ENCODE measurements at places on chromosomes 1 and 21.

- DNase-seq: no peak
Measured at GRCh38 chr1:58434607-58435006, 111.9 kb downstream of the OMA1 start.

DNA sequence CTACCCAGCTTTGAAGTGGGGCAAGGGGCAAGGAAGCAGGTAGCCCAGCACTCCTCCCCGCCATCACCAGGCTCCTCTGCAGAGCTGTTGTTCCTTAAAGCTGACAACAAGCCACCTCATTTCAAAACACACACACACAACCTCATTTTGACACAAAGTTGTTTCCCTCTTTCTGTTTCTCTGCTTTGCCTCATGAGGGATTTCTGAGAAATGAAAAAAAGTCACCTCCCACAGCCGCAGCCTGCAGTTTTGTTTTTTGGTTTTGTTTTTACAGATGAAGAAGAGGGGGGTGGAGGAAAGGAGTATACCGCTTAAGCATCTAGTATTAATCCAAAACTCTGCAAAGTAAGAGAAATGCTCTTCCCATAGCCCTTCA lies 12.1 kb downstream of the MCL1 start:
- peak; percentile 83 for DNase-seq

- no peak for DNase-seq
Measured at GRCh38 chr1:19563324-19564097, 78.2 kb upstream of the CAPZB start.

DNA sequence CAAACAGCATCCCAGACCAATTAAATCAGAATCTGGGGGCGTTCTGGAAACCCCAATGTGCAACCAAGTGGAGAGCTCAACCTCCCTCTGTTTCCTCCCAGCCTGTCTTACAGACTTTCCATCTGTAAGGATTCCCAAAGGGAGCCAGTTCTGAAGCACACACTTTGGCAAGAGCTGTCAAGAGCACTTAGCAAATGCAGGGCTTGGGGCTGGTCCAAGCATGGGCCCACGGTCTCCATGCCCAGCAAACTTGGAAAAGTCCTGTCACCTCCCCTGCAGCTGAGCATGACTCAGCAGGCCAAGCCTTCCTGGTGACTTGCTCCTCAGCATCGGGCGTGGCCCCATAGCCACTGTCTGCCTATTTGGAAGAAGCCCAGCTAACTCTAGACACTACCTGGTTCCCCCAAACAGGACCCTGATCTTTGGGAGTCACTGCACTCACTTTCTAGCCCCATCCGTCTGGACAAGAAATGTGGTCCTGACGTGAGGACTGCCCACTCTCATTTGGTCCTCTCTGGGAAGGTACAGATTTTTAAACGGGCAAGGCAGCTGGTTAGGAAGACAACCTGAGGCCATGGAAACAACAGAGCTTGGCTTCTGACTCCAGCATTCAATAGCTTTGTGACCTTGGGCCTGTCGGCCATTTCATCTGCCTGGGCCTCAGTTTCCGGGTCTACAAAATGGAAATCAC lies 16.9 kb downstream of the SLC2A1 start:
- no peak for DNase-seq

- no peak for DNase-seq
Measured at GRCh38 chr1:193157360-193157759, 29.1 kb downstream of the B3GALT2 start.

DNA sequence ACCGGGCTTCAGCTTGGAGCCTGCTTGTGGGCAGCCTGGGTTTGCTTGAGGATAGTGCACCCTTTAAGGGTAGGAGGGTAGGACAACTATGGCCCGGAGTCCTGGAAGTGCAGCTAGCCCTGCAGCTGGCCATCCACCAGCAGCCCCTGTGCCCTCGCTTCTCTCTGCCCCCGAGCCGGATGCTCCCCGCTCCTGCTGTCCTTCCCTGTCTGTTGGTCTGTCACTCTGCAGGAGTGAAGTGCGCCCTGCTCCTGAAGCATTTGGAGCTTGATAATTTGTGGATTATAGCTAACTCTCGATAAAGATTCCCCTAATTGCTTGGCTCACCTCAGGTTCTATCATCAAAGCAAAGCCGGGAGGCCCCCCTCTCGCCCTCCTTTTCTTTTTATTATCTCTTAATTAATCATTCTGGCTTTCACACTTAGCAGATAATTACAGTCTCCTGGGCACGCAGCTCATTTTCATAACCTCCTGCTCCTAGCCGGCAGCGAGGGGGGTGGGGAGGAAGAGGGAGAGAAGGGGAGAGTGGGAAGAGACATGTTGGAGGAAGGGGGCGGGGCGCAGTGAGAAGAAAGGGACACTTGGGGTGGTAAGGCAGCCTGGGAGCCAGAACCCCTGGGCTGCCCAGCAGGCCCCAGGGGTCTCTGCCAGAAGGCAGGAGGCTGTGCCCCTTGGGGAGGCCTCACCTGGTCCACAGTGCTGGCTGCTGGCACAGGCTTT lies 14.4 kb downstream of the KIRREL1 start:
- DNase-seq: no peak

GRCh38 chr1:111225717-111226400 lies 1.7 kb upstream of the CHI3L2 start:
- no peak for DNase-seq

GRCh38 chr1:89760496-89760895 lies 60.3 kb upstream of the LRRC8D start:
- DNase-seq: no peak

- DNase-seq: no peak
Measured at GRCh38 chr1:218342091-218342490, 3.0 kb upstream of the TGFB2 start.

GRCh38 chr1:30363031-30363430 lies 360.4 kb downstream of the MATN1 start:
- DNase-seq: no peak

- DNase-seq: no peak
Measured at GRCh38 chr1:209601809-209602657, 18.5 kb downstream of the CAMK1G start.

DNA sequence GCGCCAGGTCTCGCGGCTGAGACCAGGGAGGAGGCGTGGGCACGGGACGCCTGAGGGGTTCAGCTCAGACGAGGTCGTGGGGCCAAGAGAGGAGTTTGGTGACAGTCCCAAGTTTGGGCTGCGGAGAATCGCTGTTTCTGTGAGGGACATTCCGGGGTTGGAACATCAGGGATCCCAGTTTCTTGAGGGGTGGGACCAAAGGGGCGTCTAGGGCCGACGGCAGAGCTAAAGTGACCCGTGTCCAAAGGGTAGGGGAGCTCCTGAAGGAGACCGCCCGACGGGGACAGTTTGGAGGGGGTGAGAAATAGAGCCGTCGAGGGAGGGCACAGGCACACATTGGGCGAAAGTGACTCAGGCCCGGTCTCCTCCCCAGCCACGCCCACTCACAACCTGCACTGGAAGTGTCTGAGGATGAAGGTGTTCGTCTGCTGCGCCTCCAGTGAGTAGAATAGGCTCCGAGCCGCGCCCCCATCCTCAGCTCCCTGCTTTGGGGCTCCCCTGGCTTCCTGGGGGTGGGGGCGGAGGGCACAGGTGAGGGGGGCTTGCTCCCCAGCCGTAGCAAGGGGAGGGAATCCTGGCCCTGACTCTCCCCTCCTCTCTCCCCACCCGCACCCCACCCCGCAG lies 7.0 kb downstream of the EFNA3 start:
- peak; percentile 63 for DNase-seq

- DNase-seq: no peak
Measured at GRCh38 chr1:116494745-116495144, 76.1 kb downstream of the CD58 start.

GRCh38 chr1:219712506-219712905 lies 99.6 kb upstream of the ZC3H11B start:
- DNase-seq: no peak

- no peak for DNase-seq
Measured at GRCh38 chr1:94701796-94702441, 118.2 kb upstream of the SLC44A3 start.

GRCh38 chr1:153232553-153232952 lies 15.2 kb downstream of the PRR9 start:
- DNase-seq: no peak

DNA sequence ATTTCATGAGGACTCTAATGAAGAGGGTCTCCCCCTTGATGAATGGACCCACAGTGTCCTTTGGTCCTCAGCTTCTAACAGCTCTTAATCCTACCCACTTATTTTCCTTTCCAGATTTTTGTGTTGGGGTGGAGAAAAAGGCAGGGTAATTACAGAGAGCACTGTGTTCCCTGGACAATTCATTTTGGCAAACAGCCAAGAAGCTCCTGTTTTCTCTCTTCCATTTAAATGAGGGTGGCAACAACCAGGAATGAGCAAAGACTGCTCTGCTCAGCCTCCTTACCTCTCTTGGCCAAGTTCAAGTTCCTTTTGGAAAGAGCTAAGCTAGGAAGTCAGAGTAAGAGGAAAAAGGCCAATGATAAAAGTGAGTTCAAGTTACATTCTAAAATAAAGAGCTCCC lies 11.9 kb downstream of the XKR8 start:
- DNase-seq: no peak

DNA sequence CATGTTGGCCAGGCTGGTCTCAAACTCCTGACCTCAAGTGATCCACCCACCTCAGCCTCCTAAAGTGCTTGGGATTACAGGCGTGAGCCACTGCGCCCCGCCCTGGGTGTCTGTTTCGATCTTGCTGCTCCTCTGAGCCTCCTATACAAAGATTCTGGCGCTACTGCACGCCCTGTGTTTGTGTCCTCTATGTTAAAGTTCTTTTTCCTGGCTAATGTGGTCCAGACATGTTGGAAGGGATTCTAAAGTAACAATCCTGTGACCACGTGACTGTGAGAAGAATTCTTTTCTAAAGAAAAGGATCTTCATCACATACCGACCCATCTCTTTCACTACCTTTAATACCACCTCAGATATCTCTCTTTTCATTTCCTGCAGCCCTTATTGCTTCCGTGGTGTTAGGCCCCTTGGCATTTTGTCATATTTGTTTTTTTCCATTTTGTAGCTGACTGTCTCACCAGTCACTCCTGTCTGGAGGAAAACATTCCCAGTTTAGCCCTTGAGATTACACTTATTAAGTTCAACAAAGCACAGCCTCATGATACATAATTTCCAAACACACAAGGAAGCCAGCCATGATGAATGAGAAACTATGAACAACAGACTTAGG lies 27.2 kb upstream of the ENO1 start:
- DNase-seq: no peak

DNA sequence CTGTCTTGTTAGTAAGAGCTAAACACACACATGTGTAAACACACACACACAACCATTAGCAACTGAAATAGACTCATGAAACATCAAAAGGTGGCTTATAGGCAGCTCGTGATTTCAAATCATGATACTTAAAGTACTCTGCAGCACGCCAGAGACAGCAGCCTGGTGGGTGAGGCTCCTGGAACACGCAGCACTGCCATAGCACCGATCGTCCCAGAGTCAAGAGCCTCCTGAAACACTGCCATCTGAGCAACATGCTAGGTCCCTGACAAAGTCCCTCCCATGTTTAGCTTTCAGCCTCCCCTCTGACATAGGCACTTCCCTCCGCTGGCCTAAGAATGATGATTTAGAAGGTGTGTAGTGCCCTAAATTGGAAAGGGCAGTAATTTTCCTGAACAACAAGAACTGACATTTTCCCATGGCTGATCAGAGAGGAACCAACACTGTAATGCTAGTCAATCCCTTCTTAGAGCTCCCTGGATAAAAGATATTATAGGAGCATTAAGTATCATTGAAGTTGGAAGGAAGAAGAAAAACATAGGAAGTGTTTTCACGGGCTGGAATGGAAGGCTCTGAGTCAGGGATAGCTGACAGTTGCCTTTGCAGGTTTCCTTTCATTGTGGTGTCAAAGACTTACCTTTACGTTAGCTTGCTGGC lies 14.1 kb upstream of the DPT start:
- DNase-seq: no peak

DNA sequence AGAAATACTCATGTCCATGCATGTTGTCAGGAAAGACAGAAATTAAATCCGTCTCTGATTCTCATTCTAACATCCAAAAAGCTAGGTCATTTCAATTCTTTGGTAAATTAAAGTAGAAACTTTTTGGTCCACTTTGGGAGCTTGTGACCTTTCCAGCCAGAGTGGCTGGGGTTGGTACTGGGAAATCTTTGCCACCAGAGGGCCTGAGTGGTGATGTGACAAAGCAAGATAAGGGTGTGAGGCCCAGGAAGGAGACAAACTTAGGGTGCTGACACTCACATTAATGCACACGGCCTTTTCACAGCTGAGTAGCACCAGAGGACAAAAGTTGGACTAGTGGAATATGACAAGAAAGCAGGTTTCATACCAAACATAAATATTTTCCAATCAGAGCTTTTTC lies 144.3 kb downstream of the DNM3 start:
- DNase-seq: no peak

DNA sequence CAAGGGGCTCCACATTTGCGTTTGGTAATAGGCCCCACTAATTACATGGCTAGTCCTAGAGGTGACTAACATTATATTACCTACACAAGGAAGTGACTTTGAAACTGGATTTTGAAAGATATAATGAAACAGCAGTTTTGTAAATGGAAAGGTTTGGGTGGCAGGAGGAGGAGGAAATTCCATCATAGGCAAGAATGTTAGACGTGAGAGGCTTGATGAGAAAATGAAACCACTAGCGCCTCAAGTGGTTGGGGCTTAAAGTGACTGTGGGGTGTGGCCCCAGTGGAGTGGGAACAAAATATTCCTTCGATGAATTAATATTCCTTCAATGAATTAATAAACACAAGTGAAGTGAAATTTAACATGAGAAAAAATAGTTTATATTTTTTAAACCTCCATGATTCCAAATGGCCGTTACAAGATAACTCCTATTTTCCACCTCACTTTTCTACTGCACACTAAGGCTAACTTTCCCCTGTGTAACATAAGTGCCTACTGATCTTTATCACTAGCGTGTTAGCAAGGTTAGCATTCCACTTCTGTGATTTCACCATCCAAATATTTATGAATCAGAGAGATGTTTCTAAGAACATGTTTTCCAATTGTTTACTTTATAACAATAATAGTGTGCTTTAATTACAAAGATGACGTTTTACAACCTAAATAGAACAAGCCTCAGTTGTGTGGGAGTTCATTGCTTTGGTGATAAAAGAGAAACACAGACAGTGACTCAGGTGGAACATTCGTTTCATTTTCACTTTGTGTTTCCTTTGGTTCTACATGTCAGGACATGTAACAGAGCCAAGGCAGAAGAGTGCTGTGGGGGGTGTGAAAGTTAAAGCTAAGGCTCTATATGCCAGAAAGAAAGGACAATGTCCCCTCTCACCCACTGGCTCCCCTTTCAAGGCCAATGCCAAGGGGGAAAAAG lies 12.5 kb upstream of the ATF3 start:
- no peak for DNase-seq

GRCh38 chr1:36968730-36969129 lies 65.6 kb downstream of the GRIK3 start:
- DNase-seq: no peak

GRCh38 chr1:94821636-94822305 lies 1.6 kb downstream of the SLC44A3 start:
- DNase-seq: no peak

DNA sequence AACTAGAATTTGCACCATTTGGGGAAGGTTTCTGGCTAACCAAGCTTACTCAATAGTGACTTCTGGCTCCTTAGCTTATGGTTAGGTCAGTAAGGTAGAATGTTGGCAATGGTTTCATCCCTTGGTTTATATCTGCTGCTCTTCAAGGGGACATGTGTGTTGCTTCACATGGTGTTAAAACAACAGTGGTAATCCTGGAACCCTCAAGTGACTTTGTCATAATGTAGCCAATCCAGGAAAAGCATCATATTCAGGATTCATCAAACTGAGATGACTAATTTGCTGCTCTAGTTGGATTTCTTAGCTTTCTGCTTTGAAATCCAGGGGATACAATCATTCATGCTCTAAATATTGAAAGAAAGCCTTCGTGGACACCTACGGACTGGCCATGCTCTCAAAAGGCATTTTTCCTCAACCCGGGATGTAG lies 108.7 kb downstream of the RGL1 start:
- no peak for DNase-seq

GRCh38 chr1:8218351-8219092 lies 99.4 kb upstream of the SLC45A1 start:
- no peak for DNase-seq

All from CD8-positive, alpha-beta memory T cell (primary cell).